ENCODE measurements at places on chromosomes 6 and 20.

DNA sequence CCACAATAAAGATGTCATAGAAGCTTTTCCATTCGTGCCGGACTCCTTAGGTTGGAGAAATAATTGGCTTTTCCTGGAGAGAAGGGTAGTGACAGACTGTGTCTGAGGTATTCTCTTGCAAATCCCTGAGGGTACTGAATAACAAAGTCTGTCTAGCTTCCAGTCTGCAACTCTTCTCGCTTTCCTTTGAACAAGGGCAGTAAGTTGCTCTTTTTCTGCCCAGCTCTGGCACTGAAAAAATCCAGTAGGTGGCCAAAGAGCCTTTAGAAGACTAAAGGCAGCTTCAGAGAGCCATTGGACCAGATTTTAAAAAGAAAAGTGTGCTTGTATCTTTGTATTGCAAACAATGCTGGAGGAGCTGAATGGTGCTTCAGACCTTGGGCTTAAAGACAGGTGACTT lies 20.7 kb upstream of the RREB1 start:
- no peak for DNase-seq

DNA sequence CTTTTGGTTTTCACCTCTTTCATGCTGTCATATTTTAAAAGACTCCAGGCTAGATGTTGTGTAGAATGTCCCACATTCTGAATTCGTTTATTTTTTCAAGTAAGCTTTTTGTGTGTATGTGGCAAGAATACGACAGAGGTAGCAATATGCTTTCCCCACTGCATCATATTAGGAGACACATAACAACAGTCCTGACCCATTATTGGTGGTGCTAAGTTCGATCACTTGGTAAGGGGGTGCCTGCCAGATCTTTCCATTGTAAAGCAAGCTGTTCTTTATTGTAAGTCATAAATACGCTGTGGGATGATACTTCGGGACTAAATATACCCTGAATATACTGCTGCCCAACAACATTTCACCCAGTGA lies 588 bp upstream of the NCOA3 start:
- no peak for DNase-seq

- no peak for DNase-seq
Observed at GRCh38 chr6:139920027-139920775, 545.8 kb upstream of the CITED2 start.

DNA sequence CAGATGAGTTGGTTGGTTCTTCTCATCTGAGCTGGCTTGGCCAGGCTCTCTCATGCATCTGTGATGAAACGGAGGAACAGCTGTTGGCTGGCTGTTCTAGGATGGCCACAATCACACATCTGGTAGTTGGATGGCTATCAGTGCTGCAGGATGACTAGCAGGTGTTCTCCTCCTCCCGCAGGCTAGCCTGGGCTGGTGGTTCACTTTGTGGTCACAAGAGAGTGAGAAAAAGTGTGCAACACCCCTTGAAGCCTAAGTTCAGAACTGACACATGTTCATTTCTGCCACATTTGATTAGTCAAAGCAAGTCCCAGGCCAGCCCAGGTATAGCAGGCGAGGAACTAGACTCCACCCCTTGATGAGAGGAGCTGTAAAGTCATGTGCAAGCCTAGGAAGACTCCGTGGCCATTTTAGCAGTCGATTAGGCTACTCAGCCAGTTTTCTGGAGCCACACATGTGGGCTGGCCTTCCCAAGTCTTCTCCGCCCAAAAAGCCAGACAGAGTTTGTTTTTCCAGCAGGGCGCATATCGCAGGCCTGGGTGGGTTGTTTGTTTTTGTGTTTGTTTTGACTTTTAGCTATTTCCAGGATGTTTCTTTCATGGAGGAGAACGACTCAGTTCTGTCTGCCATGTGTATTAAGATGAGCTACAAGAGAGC lies 120.8 kb downstream of the ISM1 start:
- DNase-seq: no peak

Data from activated CD4-positive, alpha-beta T cell treated with anti-CD3 and anti-CD28 coated beads, Interleukin-2, amount 50 U/mL, for 24 hours (primary cell).